Brain pericyte (primary cell): ENCODE measurements at places on chromosomes 3 and 15.

DNA sequence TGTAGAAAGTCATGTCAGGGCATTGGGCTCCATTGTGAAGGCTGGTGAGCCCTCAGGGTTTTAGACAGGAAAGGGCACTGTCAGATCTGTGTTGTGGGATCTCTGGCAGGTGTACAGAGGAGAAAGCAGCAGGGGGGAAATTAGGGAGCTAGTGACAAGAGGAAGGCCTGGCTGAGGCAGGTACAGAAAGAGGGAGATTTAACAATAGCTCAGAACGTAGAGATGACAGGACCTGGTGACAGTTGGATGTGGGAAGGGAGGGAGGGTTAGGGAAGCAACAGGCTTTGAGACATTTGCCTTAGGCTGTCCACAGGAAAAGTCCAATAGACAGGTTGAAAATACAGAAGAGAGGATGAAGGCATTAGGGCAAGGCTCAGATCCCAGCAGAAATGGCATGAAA lies 288.1 kb downstream of the EPHB1 start:
- DNase-seq, result no peak

- no peak for DNase-seq
Observed at GRCh38 chr3:122025296-122025695, 3.2 kb upstream of the ILDR1 start.

DNA sequence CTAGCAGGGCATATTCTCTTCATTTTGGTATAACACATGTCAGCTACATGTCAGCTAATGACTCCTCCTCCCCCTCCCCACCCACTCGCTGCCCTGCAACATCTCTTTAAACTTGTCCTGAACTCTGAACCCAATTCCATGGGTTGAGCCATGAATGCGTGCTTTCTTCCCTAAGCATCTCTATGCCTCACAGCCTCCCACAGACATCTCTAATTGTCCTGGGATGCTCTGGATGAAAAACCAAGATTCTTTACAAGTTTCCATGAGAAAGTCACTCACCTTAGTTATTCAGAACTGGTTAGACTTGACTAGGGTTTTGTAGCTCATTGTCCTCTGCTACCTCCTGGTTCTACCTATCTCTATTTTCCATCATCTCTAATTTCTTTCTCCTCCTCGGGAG lies 629.1 kb downstream of the TBL1XR1 start:
- no peak for DNase-seq

- no peak for DNase-seq
Observed at GRCh38 chr3:117669774-117670173, 960.2 kb downstream of the TUSC7 start.

DNA sequence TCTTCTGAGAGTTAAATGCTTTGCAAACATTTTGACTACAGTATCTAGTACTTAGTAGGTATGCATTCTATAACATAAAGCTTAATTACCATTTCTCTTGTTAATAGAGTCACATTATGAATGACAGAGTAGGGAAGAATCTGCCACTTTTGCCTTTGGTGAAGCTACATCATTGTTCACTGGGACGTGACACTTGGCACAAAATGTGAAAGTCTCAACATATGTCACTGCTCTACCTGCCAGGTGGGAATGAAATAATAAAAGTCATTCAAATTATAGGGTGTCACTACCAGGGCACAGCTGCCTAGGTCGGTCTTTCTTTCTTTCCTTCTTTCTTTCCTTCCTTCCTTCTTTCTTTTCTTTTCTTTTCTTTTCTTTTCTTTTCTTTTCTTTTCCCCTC lies 17.6 kb downstream of the GPR87 start:
- DNase-seq, result no peak

DNA sequence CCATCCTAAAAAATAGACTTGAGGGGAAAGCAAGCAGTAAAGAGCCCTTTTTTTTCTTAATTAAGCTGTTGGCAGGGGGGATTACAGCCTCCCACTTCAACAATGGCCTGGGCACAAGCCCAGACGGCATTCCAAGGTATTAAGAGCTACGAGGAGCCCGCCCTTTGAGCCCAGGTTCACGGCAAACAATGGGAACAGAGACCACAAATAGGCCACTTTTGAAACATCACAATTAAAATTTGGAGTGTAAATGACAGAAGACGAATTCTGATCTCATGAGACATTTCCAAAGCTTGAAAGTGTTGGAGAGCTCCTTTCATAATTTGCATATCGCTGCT lies 8.9 kb downstream of the CHSY1 start:
- DNase-seq, result no peak

DNA sequence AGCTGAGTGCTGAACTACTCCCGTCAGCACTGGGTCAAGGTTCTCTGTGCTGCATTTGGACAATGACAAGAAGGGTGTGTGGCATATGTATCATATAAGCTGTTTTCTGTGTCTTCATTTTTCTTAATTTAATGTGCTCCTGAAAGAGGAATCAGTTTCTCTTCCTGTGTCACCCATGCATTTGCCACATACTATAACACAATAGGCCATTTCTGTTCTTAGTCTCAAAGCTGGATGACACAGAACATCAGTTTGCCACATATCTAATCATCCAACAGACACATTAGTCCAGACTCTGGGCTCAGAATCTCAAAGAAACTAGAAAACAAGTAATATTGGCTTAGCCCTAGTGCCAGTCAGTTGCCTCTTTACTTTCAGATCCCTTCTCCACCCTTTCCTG lies 34.1 kb downstream of the CEP19 start:
- no peak for DNase-seq

DNA sequence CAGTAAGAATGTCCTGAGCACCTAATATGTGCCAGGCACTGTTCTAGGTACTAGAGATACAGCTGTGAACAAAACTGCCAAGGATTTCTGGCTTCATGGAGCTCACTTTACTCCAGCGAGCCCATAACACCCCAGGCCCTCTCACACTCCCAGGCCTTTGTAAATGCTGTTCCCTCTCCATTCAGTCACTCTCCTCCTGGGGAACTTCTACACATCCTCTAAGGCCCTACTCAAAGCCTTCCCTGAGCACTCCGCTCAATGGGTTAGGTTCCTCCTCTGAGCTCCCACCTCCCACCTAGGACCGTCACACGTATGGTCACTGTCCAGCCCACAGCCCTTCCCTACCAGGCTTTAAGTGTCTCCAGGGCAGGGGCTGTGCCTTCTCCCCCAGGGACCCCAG lies 27.2 kb downstream of the SEMA7A start:
- DNase-seq, result no peak

GRCh38 chr15:27441120-27441519 lies 470.1 kb downstream of the GABRG3 start:
- DNase-seq, result no peak

DNA sequence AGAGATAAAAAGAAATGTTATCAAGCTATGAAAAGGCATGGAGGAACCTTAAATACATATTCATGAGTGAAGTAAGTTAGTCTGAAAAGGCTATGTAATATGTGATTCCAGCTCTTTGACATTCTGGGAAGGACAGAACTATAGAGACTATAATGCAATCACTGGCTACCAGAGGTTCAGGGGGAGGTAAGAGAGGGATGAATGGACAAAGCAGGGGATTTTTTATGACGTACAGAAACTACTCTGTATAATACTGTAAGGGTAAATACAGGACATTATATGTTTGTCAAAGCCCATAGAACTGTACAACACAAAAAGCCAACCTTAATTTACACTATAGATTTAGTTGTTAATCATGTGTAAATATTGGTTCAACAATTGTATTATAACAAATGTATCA lies 46.1 kb downstream of the MCTP2 start:
- no peak for DNase-seq

DNA sequence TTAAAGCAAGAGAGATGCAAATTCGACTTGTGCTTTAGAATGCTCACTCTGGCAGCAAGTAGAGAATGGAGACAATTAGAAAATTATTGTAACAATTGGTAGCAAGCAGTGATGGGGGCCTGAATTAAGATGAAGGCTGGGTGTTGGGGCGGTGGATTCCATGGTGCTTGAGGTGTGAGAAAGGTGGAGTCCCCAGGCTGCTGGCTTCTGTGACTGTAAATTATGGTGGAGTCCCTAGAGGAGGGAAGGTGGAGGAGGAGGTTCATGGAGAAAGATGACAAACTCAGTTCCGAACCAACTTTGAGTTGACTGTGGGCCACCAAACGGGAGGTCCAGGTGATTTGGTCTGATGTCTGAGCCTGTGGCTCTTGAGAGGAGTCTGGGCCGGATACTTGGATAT lies 10.7 kb upstream of the SMAD3 start:
- no peak for DNase-seq

- DNase-seq, result no peak
Observed at GRCh38 chr3:186094696-186095425, 14.0 kb downstream of the ETV5 start.

DNA sequence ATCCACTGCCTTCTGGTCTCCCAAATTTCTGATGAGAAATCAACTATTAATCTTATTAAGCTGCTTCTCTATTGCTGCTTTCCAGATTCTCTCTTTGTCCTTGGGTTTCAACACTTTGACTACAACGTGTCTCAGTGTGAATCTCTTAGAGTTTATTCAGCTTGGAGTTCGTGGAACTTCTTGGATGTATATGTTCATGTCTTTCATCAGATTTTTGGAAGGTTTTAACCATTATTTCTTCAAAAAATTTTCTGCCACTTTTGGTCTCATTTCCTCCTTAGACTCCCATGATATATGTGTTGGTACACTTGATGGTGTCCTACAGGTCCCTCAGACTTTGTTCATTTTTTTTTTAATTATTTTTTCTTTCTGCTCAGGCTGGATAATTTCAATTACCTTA lies 36.0 kb downstream of the TICRR start:
- no peak for DNase-seq

- no peak for DNase-seq
Observed at GRCh38 chr15:89587955-89588354, 12.7 kb downstream of the TICRR start.

- no peak for DNase-seq
Observed at GRCh38 chr15:84741121-84741520, 7.3 kb upstream of the ZNF592 start.

GRCh38 chr3:23481011-23481615 lies 278.0 kb downstream of the UBE2E2 start:
- DNase-seq, result no peak

GRCh38 chr3:70061096-70061495 lies 61.6 kb downstream of the SAMMSON start:
- no peak for DNase-seq

DNA sequence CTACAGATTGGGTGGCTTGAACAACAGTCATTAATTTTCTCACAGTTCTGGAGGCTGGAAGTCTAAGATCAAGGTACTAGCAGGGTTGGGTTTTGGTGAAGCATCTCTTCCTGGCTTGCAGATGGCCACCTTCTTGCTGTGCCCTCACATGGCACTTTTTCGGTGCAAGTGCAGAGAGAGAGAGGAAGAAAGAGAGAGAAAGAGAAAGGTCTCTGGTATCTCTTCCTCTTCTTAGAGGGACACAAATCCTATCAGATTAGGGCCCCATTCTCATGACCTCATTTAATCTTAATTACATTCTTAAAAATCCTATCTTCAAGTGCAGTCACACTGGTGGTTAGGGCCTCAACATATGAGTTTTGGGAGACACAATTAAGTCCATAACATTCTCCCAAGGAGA lies 167.1 kb downstream of the NFKBIZ start:
- no peak for DNase-seq

- DNase-seq, result no peak
Observed at GRCh38 chr3:179308001-179308400, 14.8 kb upstream of the ZNF639 start.

DNA sequence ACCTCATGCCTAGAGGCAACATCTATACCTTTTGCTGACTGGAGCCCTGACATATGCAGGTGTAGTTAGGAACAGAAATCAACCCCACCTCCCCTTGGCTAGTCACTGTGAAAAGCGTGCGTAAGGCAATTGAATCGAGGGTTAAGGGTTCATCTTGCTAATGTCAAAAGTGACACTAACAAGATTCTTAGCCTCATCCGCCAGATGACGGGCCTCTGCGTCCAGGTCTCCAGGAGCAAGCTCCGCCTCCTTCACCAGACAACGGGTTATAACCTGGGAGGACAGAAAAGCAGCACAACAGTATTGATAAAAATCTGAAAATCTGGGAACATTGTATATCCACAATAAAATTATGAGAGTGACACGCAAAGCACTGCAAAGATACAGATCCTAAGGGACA lies 4.7 kb downstream of the SELENOS start:
- no peak for DNase-seq

DNA sequence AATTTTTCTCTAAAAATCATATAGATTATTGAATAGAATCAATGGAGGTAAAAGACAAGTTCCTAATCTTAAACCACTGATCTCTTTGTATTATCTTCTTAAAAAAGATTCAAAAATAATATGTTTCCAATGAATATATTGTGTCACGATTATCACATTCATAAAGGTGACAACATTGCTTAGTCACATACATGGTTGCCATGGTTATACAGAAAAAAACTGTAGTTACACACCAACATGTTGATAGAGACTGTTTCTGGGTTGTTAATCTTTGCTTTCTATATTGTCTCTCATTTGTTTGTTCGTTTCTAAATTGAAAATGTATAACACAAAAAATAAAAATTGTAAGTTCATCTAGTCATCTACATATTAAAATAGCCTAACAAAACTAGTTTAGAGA lies 376.0 kb upstream of the ALCAM start:
- DNase-seq, result no peak

DNA sequence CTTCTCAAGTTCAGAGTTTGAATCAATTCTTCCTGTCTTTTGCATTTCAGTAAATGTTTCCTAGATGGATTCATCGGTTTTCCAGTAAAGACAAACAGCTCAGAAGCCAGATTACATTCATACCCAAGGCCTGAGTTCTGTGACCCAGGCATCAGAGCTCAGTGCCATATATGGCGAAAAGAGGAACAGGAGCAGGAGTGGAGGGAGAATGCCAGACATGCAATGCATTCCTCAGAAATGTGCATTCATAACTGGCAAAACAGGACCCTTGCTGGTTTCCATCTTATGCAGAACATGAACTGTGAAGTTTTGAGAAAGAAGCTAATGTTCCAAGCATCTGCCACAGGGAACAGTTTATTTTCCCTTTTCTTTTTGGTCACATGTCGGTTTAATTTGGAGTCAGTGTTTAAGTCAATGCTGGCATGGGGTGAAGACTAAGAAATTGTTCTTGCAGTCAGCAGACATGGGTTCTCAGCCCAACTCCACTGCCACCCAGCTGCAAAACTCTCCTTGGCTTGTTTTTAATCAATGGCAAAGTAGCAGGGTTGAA lies 116.5 kb downstream of the LPP start:
- peak; percentile 73 for DNase-seq

GRCh38 chr3:175208326-175208725 lies 349.2 kb downstream of the NAALADL2 start:
- DNase-seq, result no peak

GRCh38 chr3:114550165-114550564 lies 256.3 kb downstream of the TIGIT start:
- no peak for DNase-seq
